ENCODE measurements at places on chromosomes 2 and 18.

- no peak for DNase-seq
- no peaks in the 10 kb centered on the region for H3K4me1 ChIP-seq
- no peak overlapping the region for H3K4me3 ChIP-seq
- H3K27ac ChIP-seq = no peak overlapping the region
- H3K27me3 ChIP-seq = no peaks in the 10 kb centered on the region
Observed at GRCh38 chr2:174450021-174450816, 36.6 kb downstream of the GPR155 start.

GRCh38 chr2:38394903-38395341 lies 17.8 kb upstream of the ATL2 start:
- DNase-seq = no peak
- no peak overlapping the region for H3K27ac ChIP-seq
- no peaks in the 10 kb centered on the region for H3K4me1 ChIP-seq
- no peaks in the 10 kb centered on the region for H3K27me3 ChIP-seq

- no peak for DNase-seq
- H3K27me3 ChIP-seq = no peaks in the 10 kb centered on the region
- H3K27ac ChIP-seq = no peak overlapping the region
- no peaks in the 10 kb centered on the region for H3K36me3 ChIP-seq
Observed at GRCh38 chr18:35122586-35123224, 81.5 kb downstream of the MAPRE2 start.

DNA sequence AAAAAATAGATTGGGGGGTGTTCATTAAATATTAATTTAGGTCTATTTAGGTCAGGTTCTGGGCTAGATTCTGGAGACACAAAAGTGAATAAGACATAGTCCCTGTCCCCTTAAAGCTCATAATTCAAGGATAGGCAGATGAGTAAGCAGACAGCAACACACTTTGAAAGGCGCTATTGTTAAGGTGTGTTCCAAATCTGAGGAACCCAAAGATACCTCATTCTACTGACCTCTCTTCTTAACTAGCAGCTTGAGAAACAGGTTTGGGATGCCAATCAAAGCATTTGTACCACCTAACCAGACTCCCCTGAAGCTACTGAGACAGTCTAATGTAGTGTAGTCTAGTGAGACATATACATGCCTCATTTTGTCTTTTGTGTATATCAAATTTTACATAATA lies 34.8 kb downstream of the SEMA4F start:
- no peaks in the 10 kb centered on the region for H3K4me1 ChIP-seq
- no peak overlapping the region for H3K4me3 ChIP-seq
- no peak for DNase-seq
- H3K36me3 ChIP-seq = no peaks in the 10 kb centered on the region

GRCh38 chr2:127049927-127050802 lies 56.8 kb downstream of the BIN1 start:
- no peaks in the 10 kb centered on the region for H3K36me3 ChIP-seq
- H3K4me3 ChIP-seq = no peak overlapping the region
- peaks cover 7% of the 10 kb centered on the region for H3K4me1 ChIP-seq
- H3K27me3 ChIP-seq = no peaks in the 10 kb centered on the region

DNA sequence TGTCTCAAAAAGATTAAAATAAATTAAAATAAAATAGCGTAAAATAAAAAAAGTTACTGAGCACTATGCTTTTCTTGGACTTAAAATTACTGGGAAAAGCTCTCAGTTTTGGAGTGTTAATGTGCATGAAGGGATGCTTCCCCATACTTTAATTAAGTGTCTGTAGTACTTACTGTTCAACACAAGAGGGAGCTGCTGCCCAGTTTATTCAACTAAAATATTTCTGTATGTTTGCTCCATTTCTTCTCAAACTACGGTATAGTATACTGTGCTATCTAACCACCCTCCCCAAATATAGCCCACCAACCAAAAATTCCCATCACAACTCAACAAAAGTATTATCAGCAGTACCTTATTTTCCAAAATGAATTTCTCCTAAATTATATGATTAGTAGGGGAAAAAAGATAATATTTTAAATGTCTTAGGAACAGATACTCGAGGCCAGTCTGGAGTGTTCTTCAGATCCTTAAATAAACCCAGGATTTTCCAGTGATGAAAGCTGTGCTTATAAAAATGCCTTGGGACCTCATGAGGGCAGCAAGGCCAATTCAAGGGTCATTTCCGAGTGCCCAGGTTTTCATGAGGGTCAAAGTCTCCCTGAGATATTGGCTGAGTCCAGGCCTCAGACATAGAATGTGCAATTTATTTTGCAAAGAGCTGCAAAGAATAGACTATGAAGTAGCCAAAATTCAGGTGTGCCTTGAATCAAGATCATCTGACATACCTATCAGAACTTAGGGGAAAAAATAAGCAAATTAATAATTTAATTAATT lies 64.1 kb downstream of the CHRNA1 start:
- no peaks in the 10 kb centered on the region for H3K36me3 ChIP-seq
- no peak for DNase-seq
- H3K4me1 ChIP-seq = no peaks in the 10 kb centered on the region
- H3K27ac ChIP-seq = no peak overlapping the region
- no peak overlapping the region for H3K4me3 ChIP-seq

- no peaks in the 10 kb centered on the region for H3K36me3 ChIP-seq
- no peak overlapping the region for H3K4me3 ChIP-seq
- H3K27me3 ChIP-seq = no peaks in the 10 kb centered on the region
- peaks cover 11% of the 10 kb centered on the region for H3K4me1 ChIP-seq
- H3K27ac ChIP-seq = no peak overlapping the region
Observed at GRCh38 chr2:11131166-11131920, 23.9 kb upstream of the SLC66A3 start.

- H3K27ac ChIP-seq = no peak overlapping the region
- no peak overlapping the region for H3K4me3 ChIP-seq
- no peaks in the 10 kb centered on the region for H3K36me3 ChIP-seq
Observed at GRCh38 chr18:5744659-5745058, 150.7 kb downstream of the TMEM200C start.

GRCh38 chr2:108691447-108691846 lies 27.8 kb upstream of the RANBP2 start:
- no peaks in the 10 kb centered on the region for H3K36me3 ChIP-seq
- H3K4me3 ChIP-seq = no peak overlapping the region
- no peak overlapping the region for H3K27ac ChIP-seq
- no peak for DNase-seq
- H3K4me1 ChIP-seq = no peaks in the 10 kb centered on the region
- H3K27me3 ChIP-seq = no peaks in the 10 kb centered on the region

DNA sequence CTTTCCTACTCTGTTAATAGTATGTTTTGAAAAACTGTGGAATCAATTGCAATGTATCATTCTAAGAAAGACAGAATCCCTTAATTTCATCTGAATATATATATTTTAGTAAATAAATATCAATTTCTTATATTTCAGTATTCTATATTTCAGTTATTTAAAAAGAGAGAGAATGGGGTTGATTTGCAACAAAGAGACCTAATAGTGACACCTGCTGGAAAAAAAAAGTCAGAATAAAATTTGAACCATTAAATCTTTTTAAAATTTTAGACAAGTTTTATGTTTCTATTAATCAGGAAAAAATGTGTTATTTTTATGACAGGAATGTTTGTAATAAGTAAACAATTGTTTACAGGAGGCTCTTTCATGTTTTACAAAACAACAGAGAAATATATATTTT lies 20.7 kb upstream of the CCNT2 start:
- no peak overlapping the region for H3K27ac ChIP-seq
- no peaks in the 10 kb centered on the region for H3K27me3 ChIP-seq
- no peak for DNase-seq
- no peaks in the 10 kb centered on the region for H3K4me1 ChIP-seq

DNA sequence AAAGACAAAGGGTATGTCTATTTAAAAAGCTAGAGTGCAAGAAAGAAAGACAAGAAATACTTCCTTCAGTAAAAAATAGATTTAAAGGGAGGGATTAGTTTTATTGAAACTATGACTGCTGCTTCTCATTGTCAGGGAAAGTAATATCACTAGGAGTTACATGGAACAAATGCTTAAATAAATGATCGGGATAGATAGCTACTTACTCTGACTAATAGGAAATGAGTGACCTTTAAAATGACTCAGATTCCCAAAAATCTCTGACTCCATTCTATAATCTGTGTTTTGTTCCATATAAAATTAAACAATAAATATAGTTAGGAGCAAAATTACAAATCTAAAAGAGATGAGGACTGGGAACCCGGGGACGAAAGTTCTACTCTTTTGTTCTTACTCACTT lies 669.3 kb downstream of the NR4A2 start:
- no peaks in the 10 kb centered on the region for H3K27me3 ChIP-seq
- H3K36me3 ChIP-seq = no peaks in the 10 kb centered on the region
- no peak for DNase-seq

DNA sequence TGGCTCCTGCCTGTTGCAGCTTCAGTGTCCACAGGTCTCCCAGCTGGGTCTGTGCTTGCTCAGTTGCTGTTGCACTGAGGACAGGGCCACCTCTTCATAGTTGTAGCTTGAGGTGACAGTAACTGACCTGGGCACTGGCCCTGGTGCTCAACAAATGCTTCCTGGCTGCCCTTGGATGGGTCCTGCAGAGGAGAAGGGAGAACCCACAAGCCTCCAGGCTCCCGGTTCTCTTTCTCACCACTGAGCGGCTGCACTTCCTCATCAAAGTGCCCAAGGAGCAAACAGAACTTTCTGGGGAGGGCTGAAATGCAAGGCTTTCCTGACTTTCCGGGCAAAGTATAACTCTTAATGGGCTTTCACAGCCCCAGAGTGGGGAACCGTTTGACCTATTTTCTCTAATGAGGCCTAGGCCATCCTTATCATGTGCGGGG lies 38.7 kb downstream of the LCT start:
- no peak overlapping the region for H3K4me3 ChIP-seq
- no peaks in the 10 kb centered on the region for H3K4me1 ChIP-seq
- no peak for DNase-seq
- no peaks in the 10 kb centered on the region for H3K36me3 ChIP-seq
- H3K27ac ChIP-seq = no peak overlapping the region
- no peaks in the 10 kb centered on the region for H3K27me3 ChIP-seq

DNA sequence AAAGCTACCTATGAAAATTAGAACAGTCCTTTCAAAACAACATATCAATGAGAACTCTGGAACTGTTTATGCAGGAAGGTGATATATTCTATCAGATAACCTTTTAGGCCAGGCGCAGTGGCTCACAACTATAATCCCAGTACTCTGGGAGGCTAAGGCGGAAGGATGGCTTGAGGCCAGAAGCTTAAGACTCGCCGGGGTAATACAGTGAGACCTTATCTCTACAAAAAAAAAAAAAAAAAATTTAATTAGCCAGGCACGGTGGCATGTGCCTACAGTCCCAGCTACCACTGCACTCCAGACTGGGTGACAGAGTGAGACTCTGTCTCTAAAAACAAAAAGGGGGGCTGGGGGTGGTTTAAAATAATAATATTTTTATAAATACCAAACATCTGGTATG lies 77.9 kb downstream of the OSBPL1A start:
- peaks cover 4% of the 10 kb centered on the region for H3K4me1 ChIP-seq
- no peak for DNase-seq
- no peaks in the 10 kb centered on the region for H3K36me3 ChIP-seq

GRCh38 chr18:2894131-2894840 lies 47.5 kb downstream of the EMILIN2 start:
- no peak overlapping the region for H3K4me3 ChIP-seq
- no peaks in the 10 kb centered on the region for H3K27me3 ChIP-seq
- no peak for DNase-seq
- no peaks in the 10 kb centered on the region for H3K36me3 ChIP-seq
- H3K4me1 ChIP-seq = no peaks in the 10 kb centered on the region
- H3K27ac ChIP-seq = no peak overlapping the region

- peak; percentile 86 for DNase-seq
- H3K27ac ChIP-seq = peak overlapping the region; percentile 97
- H3K4me3 ChIP-seq = peak overlapping the region; percentile 78
Observed at GRCh38 chr2:37324536-37324785, 172 bp downstream of the PRKD3 start.

- H3K4me1 ChIP-seq = no peaks in the 10 kb centered on the region
- H3K27me3 ChIP-seq = no peaks in the 10 kb centered on the region
- DNase-seq = no peak
- H3K27ac ChIP-seq = no peak overlapping the region
- H3K36me3 ChIP-seq = no peaks in the 10 kb centered on the region
- no peak overlapping the region for H3K4me3 ChIP-seq
Observed at GRCh38 chr2:209788925-209789324, 17.3 kb downstream of the UNC80 start.

GRCh38 chr2:118671701-118672454 lies 175.6 kb downstream of the EN1 start:
- H3K36me3 ChIP-seq = no peaks in the 10 kb centered on the region
- no peaks in the 10 kb centered on the region for H3K4me1 ChIP-seq

GRCh38 chr2:234682492-234683228 lies 185.8 kb upstream of the ARL4C start:
- H3K36me3 ChIP-seq = no peaks in the 10 kb centered on the region
- DNase-seq = no peak
- no peaks in the 10 kb centered on the region for H3K4me1 ChIP-seq
- H3K4me3 ChIP-seq = no peak overlapping the region
- no peak overlapping the region for H3K27ac ChIP-seq
- H3K27me3 ChIP-seq = no peaks in the 10 kb centered on the region

DNA sequence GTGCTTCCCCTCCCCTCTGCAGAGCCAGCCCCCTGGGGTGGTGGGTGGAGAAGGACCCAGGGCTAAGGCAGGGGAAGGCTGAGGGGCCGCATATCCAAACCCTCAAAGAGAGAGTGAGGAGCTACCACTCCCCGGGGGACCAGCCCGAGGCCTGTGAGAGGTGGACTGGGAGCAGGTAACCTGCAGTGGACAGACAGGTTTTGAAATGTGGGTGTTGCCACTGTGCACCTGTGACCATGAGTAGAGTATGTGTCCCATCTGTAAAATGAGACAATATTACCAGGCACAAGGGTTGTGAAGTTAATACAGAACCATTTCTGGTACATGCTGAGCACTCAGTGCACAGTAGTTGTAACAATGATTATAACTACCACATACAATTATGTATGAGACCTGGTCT lies 51.2 kb upstream of the POMC start:
- H3K4me1 ChIP-seq = no peaks in the 10 kb centered on the region
- H3K27me3 ChIP-seq = no peaks in the 10 kb centered on the region
- DNase-seq = no peak
- no peak overlapping the region for H3K4me3 ChIP-seq
- H3K36me3 ChIP-seq = no peaks in the 10 kb centered on the region

- H3K27ac ChIP-seq = no peak overlapping the region
- DNase-seq = no peak
- no peaks in the 10 kb centered on the region for H3K4me1 ChIP-seq
- no peaks in the 10 kb centered on the region for H3K36me3 ChIP-seq
- H3K27me3 ChIP-seq = no peaks in the 10 kb centered on the region
- no peak overlapping the region for H3K4me3 ChIP-seq
Observed at GRCh38 chr2:164000176-164000575, 264.4 kb upstream of the FIGN start.
